ENCODE measurements at places on chromosomes 5 and 9.
A peak's percentile ranks its signal among the peaks of the same experiment; 100 is the strongest.

DNA sequence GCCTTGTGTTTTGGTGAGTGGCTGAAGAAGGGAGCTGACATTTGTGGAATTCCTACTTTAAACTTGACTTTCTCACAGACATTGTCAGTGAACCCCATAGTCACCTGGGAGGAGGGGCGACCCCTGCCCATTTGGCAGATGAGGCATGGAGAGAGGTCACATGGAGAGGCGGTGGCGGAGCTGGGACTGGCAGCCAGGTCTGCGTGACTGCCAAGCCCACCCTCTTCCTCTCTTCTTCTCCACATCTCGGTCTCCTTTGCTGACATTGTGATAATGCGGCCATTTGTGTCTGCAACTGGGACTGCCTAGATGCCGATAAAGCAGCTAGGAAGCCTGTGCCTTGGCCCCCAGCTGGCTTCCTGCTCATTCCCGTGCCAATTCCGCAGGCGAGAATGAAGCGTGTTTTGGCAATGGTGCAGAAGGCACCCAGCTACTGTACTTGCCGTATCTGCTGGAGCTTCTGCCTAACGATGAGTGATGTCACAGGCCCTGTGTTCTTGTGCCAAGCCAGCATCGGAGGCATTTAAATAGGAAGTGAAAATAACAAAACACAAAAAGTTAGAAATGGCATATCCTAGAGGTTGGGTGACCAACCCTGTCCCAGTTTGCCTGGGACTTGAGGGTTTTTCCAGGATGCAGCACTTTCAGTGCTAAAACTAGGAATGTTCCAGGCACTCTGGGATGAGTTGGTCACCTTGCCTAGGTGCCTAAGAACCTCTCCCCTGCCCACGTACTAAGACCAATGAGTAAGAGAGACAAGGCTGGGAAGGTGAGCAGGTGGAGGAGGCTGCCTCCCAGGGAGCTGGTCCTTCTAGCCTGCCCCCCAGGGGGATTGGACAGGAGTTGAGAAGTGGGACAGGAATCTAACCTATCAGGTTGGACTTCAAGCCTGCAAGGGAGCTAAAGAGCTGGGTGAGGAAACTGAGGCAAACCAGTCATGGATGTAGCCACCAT, 23.6 kb downstream of the OLFML2A start:
- no peak for DNase-seq

DNA sequence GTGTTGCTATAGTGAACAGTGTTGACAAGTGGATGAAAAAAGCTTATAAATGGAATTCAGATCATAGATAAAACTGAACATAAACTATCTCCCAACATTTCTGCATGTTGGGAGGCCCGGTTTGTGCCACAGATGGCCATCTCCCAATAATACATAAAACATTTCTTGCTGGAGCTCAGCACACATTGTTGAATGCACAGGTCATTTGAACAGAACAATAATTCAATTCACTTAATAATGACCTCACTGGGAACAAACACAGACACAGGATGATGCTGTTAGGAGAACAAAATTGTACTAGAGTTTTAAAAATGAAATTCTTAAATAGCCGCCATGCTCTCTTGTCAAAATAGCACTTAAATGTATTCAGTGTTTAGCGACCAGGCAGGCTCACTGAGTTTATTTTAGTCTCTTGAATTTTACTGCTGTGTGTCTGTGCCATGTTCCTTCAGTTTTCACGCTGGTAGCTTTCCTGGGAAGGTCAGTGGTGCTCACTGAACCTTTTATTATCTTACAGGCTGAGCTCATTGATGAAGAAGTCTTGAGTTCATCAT, 85.0 kb upstream of the SSBP2 start:
- no peak for DNase-seq

- peak; percentile 16 for DNase-seq
Observed at GRCh38 chr5:150068472-150068871, 17.9 kb downstream of the CSF1R start.

- DNase-seq, result no peak
Observed at GRCh38 chr5:80620211-80620610, 34.2 kb upstream of the MSH3 start.

DNA sequence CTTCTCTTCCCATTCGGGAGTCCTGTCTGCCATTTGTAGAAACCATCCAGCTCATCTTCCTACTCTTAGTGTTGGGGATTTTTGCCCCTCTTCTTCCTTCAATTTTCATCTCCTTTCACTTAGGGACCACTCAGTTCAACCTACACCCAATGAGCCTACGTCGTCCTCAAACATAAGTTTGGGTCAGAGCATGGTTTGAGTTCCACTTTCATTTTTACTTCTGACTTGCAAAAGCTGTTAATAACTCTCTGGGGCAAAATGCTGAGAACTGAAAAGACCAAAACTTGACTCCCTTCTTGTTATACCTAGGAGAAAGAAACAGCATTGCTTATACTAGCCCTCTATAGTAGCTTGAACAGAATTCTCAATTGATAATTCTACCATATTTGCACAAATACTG, 381.5 kb upstream of the MPDZ start:
- no peak for DNase-seq

- DNase-seq, result no peak
Observed at GRCh38 chr9:12194731-12195130, 498.5 kb upstream of the TYRP1 start.

- DNase-seq, result no peak
Observed at GRCh38 chr5:175489693-175490443, 11.5 kb downstream of the SFXN1 start.

GRCh38 chr9:115671236-115671962, 482.2 kb upstream of the PAPPA start:
- DNase-seq, result no peak

DNA sequence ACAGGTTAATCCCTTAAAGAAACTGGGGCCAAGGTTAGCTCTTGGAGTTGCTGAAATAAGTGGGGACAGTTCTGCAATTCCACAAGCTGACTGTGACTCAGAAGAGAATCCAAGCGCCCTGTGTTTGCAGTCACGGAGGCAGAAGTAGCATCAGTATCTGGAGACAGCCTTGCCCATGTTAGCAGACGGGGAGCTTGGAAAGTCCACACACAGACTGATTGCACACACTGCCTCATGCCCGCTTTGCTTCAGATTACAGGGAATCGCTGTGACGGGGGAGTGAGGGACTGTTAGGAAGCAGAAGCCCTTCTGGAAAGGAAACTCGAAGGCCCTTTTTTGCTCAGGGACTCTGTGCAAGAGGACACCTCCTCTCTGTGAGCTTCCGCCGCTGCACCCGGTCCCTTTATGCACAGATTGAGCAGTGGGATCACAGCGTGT, 30.9 kb upstream of the PPP1R26 start:
- DNase-seq, result no peak

DNA sequence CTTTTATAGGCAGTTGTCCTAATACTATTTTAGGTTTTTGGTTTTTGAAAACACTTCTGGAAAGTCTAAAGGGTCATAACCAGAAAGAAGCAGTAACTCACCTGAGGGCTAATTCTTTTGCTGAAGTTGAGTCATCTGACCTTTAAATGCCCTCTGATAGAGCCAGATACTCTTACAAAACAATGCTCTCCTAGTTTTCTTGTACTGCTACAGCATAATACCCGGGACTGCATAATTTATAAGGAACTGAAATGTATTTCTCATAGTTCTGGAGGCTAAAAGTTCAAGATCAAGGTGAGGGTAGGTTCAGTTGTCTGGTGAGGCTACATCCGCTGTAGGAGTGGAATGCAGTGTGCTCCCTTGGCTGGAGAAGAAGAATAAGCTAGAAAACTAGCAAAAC, 670.3 kb downstream of the TLE4 start:
- no peak for DNase-seq

DNA sequence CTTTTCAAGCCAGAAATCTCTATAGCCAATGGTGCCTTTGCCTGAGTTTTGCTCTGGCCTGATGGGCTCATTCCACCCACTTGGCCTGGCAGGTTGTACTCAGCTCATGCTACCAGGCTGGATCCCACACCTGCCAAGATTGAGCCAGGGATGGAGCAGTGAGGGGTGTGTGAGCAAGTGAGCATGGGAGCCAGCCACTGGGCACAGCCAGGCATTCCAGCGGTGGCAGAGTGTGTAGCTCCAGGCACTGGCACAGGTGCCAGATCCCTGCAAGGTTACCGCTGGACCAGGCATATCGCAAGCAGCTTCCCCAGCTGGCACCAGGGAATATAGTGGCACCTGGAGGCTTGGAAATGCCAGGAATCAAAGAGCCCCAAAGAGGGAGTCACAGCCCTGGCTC, 2395.6 kb upstream of the C9orf72 start:
- no peak for DNase-seq

DNA sequence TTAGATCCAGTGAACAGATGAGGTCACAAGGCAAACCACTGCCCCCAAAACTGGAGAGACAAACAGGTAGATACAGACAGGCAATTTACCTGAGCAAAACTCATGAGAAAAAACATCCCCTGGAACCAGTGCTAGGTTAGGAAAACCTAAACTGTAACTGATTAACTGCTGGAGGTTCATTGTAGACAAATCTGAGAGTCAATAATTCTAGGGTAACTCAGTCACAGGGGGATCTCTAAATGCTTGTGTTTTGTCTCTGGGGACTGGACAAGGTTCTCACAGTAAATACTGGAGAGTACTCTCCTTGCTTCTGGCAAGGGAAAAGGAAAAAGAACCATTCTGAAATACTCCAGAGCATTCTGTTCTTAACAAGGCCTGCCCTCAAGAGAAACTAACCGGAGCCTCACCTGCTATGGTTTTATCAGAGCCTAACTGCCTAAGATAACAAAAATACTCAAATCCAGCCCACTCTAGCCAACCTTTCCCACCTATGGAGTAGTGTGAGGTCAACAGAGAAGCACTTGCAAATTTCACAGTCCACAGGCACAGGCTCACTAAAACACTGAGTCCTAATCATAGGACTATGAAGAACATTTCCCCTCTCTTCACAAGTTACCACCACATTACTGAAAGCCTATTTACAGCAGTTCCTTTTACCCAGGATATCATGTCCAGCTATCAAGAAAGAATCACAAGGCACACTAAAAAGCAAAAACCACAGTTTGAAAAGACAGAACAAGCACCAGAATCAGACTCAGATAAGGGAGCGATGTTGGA, 139.9 kb upstream of the ACOT12 start:
- DNase-seq, result no peak

GRCh38 chr9:134925011-134925511, 7.3 kb upstream of the FCN1 start:
- no peak for DNase-seq

DNA sequence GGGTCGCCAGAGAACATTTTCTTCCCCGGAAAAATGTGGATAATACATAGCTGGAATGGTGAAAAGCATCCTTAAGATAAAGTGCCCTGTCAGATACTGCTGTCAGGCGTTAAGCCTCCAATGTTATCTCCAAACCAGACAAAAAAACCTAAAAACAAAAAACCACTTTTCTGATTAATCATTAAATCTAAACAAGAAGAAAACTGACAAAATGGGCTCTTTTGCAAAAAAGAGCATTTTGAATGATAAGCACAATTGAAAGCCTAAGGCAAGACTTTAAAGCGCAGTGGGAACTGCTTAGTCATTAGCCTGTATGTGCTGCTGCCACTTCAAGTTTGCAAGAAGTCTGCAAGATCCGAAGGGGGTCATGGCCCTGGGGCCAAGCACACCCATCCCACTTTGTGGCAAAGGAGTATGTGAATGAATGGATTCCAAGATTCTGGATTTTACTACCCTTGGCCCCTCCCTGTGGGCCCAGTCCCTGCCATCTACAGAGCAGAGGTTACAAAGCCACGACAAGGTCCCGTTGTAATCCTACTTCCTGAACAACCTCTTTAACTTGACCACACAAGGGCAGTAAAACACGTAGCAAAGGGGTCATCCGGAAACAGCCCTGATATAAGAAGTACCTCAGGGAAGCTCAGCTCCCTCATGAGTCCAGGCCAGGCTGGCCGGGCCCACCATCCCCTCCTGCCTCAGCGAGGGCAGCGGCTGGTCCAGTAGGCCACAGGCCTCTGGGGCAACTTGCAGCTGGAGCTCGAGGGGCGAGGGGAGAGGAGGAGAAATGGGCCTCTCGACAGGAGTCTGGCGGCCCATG, 29.7 kb downstream of the SHB start:
- no peak for DNase-seq

GRCh38 chr9:72592502-72593403, 71.3 kb downstream of the TMC1 start:
- peak; percentile 24 for DNase-seq

GRCh38 chr9:70390933-70391341, 23.5 kb downstream of the KLF9 start:
- no peak for DNase-seq

DNA sequence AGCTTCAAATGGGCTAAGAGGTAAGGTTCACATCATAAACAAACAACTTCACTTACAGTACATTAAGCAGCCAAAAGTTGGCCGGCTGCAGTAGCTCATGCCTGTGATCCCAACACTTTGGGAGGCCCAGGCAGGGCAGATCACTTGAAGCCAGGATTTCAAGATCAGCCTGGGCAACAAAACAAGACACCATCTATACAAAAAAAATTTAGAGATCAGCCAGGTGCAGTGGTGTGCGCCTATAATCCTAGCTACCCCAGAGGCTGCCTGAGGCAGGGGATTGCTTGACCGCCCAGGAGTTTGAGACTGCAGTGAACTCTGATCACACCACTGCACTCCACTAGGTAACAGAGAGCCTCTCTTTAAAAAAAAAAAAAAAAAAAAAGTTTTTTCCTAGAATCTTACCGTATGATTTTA, 16.9 kb downstream of the UBTD2 start:
- DNase-seq, result no peak

DNA sequence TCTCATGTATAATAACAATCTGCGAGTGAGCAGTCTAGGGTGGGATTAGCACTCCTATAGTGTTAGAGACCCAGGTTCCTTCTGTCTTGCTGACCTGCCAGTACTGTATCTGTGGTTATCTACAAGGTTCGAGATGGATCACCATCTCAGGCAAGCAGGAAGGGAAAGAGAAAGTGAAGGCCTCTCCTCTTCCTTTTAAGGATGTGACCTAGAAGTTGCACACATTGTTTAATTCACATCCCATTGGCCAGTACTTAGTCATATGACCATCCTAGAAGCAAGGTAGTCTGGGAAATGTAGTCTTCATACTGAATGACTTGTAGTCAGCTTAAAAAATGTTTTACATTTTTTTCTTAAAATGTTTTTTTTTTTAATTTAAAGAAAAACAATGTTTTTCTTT, 168.6 kb downstream of the CARTPT start:
- DNase-seq, result no peak

GRCh38 chr9:80285326-80285725, 713.6 kb downstream of the TLE4 start:
- no peak for DNase-seq

GRCh38 chr5:110053824-110054223, 364.1 kb downstream of the MAN2A1 start:
- no peak for DNase-seq

DNA sequence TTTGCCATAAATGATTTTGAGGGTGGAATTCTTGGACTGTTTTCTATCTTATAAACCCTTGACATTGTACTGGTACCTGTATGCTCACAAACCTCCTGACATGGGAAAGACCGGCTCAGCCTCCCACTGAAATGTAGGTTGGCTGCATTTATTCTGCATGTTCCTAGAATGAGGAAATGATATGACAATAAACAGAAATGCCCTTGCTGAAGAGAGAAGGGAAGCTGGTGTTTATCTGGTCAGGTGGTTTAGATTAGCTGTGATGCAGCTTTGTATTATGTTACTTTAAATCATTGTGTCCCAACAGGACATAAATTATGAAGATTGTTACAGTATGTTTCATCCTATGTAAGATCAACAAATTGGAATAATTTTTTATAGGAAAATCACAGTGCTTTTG, 23.1 kb upstream of the CATSPER3 start:
- no peak for DNase-seq

- DNase-seq, result no peak
Observed at GRCh38 chr5:103901885-103902284, 339.3 kb upstream of the NUDT12 start.

GRCh38 chr5:62606878-62607277, 28.3 kb downstream of the LRRC70 start:
- DNase-seq, result no peak

- DNase-seq, result no peak
Observed at GRCh38 chr5:75363726-75364495, 26.9 kb downstream of the HMGCR start.
